Esophagus squamous epithelium (tissue), 5 donors: ENCODE measurements at places on chromosomes 6 and 20.

GRCh38 chr20:49424536-49424935 lies 57.9 kb downstream of the KCNB1 start:
- H3K27ac ChIP-seq = no peak overlapping the region
- H3K4me1 ChIP-seq = no peaks in the 10 kb centered on the region
- H3K36me3 ChIP-seq = no peaks in the 10 kb centered on the region

DNA sequence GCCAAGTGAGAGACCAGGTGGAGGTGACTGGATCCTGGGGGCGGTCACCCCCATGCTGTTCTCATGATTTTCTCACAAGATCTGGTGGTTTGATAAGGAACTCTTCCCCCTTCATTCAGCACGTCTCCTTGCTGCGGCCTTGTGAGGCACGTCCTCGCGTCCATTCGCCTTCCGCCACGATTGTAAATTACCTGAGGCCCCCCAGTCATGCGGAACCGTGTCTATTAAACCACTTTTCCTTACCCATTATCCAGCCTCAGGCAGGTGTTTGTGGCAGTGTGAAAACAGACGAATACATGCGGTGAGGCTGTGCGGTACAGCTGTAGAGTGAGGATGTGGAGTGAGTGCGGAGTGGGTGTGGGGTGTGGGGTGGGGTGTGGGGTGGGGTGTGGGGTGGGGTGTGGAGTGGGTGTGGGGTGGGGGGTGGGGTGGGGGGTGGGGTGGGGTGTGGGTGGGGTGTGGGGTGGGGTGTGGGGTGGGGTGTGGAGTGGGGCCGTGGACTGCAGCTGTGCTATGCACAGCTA lies 12.1 kb upstream of the NTSR1 start:
- no peaks in the 10 kb centered on the region for H3K36me3 ChIP-seq
- no peak for DNase-seq
- H3K27me3 ChIP-seq = no peaks in the 10 kb centered on the region
- no peak overlapping the region for H3K4me3 ChIP-seq
- no peak overlapping the region for H3K27ac ChIP-seq

- no peaks in the 10 kb centered on the region for H3K27me3 ChIP-seq
- peaks cover 15% of the 10 kb centered on the region for H3K36me3 ChIP-seq
- no peak overlapping the region for H3K4me3 ChIP-seq
- no peaks in the 10 kb centered on the region for H3K4me1 ChIP-seq
- H3K27ac ChIP-seq = no peak overlapping the region
Measured at GRCh38 chr6:161056451-161056850, 64.9 kb downstream of the MAP3K4 start.

DNA sequence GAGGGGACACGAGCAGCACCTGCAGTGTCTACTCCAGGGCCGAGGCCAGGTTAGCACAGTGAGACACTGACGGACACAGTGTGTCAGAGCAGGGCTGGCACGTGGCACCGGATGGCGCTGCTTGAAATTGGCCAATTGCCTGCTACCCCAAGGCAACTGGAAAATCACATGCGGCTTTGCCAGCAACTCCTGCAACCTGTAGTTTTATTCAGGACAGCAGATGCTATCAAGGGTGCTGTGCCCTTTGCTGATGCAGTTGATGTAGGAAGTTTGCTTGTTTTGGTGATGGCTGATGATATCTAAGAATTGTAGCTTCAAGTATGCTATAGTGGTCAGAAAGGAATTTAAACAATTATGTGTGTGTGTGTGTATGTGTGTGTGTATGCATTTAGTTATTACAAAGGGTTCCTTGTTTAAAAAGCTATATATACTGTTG lies 25.9 kb downstream of the RIN2 start:
- H3K36me3 ChIP-seq = no peaks in the 10 kb centered on the region
- H3K4me3 ChIP-seq = no peak overlapping the region
- H3K4me1 ChIP-seq = peaks cover 22% of the 10 kb centered on the region
- DNase-seq = no peak
- no peak overlapping the region for H3K27ac ChIP-seq

DNA sequence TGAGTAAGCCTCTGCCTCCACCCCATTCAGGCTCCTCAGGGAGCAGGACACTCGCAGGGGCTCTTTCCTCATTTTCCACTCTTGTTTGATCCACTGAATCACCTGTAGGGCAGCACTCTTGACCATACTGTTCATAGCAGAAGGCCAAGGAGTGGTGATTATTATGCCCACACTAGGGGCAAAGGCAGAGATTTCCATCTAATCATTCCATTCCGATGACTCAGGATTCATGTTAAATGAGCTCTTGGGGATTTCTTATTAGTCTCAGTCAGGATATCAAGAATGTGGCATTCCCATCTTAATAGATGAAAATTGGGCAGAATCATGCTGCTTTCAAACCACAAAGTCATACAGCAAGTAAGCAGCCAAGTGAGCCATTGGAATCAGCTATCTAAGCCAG lies 101.9 kb upstream of the MOCS1 start:
- no peaks in the 10 kb centered on the region for H3K27me3 ChIP-seq
- no peak overlapping the region for H3K27ac ChIP-seq
- no peak for DNase-seq
- H3K36me3 ChIP-seq = no peaks in the 10 kb centered on the region
- H3K4me3 ChIP-seq = no peak overlapping the region

DNA sequence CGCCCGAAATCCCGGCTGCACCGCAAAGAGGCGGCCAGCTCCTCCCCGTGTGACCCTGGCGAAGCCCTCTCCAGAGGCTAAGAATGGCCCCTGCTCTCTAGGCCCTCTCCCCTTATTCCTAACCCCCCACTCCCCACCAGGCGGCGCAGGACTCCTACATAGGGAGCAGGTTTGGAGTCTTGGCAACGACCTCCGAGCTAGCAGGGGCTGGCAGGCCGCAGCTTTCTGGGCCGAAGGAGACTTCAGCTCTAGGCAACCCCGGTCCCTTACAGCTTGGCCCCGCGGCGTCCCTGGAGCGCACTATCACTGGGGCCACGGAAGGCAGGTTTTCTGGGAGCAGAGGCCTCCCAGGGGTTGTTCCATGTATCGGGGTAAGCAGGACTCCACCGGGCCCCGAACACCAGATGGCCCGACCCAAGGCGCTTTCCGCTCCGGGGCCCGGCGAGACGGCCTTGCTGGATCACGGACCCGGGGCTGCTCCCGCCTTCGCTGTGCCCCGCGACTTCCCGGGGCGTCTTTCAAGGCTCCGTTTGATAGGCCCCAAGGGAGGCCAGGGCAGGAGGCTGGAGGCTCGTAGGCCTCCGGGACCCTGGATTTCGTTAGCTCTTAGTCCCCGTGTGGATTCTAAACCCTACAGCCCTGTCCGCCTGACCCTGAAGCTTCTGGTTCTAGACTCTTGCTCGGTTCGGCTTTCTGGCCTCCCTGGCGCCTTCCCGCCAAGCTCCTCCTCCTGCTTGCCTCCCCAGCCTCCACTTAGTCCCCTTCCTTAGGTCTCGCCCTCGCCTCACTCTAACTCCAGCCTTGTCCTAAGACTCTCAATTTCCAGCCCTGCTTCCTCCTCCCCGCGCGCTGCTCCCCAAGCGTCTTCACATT lies 1.9 kb downstream of the SLC32A1 start:
- H3K27me3 ChIP-seq = peaks cover 72% of the 10 kb centered on the region
- H3K36me3 ChIP-seq = no peaks in the 10 kb centered on the region
- DNase-seq = no peak
- H3K27ac ChIP-seq = no peak overlapping the region

GRCh38 chr6:83514466-83514865 lies 2.1 kb downstream of the PRSS35 start:
- no peak for DNase-seq
- no peak overlapping the region for H3K27ac ChIP-seq
- no peak overlapping the region for H3K4me3 ChIP-seq
- peaks cover 10% of the 10 kb centered on the region for H3K4me1 ChIP-seq
- peaks cover 27% of the 10 kb centered on the region for H3K27me3 ChIP-seq

GRCh38 chr6:35691027-35691824 lies 2.5 kb upstream of the FKBP5 start:
- peaks cover 22% of the 10 kb centered on the region for H3K4me1 ChIP-seq
- H3K27ac ChIP-seq = peak overlapping the region; percentile 88
- no peaks in the 10 kb centered on the region for H3K27me3 ChIP-seq
- H3K4me3 ChIP-seq = no peak overlapping the region
- DNase-seq = no peak

- peaks cover 58% of the 10 kb centered on the region for H3K4me1 ChIP-seq
- H3K36me3 ChIP-seq = no peaks in the 10 kb centered on the region
- no peak for DNase-seq
Measured at GRCh38 chr20:5127204-5127858, 523 bp downstream of the CDS2 start.

DNA sequence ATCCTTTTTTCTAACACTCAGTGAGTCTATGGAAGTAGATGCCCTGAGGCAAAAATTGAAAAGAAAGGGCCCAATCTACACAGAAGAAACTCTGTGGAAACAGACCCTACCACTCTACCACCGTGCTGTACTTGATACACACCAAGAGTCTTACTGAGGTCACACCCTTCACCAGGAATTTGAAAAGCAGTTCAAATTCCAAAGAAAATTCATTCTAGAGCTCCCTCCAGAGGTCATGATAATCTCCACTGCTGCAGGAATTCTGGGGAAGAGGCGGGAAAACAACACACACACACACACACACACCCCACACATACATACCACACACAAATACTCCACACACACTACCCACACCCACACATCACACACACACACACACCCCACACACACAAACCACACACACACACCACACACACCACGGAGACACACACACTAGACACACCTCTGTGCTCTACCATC lies 336.8 kb downstream of the HDGFL1 start:
- H3K27ac ChIP-seq = no peak overlapping the region
- H3K4me1 ChIP-seq = peaks cover 6% of the 10 kb centered on the region
- no peak for DNase-seq

GRCh38 chr20:41169791-41170351 lies 32.5 kb downstream of the PLCG1 start:
- H3K4me3 ChIP-seq = no peak overlapping the region
- peaks cover 36% of the 10 kb centered on the region for H3K36me3 ChIP-seq
- DNase-seq = no peak
- H3K4me1 ChIP-seq = peaks cover 14% of the 10 kb centered on the region
- peak overlapping the region; percentile 81 for H3K27ac ChIP-seq

GRCh38 chr6:24763578-24763977 lies 11.2 kb upstream of the GMNN start:
- H3K27ac ChIP-seq = no peak overlapping the region
- no peaks in the 10 kb centered on the region for H3K4me1 ChIP-seq
- DNase-seq = no peak

DNA sequence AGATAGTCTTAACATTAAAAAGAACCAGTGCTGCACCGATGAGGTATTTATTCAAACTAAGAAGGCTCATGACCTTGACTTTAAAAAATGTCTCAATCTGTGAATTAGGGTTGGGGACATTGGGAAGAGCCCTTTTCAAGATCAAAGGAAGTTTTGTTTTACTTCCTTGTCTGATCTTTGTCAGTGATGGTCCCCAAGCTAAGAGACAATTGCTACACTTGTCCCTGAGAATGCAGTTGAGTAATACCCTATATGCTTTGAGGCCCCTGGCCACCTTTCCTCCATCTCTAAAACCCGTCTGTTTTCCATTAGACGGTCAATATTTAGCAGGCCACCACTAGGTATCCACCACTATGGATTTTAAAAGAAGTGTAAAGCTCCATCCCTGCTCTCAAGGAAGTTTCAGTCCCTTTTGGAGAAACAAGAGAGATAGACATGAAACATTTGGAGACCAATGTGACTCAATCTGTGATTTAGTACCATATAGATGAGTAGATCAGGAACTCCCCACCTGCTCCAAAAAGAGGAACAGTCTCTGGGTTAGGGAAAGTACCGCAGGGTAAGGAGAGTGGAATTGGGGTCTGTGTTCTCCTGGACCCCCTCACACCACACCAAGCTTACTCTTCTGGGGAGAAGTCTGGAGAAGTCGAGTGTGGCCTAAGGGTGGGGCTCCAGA lies 99.1 kb upstream of the ISM1 start:
- no peak overlapping the region for H3K27ac ChIP-seq
- peaks cover 7% of the 10 kb centered on the region for H3K36me3 ChIP-seq
- no peak for DNase-seq

GRCh38 chr6:78513856-78514255 lies 353.5 kb upstream of the IRAK1BP1 start:
- DNase-seq = no peak
- no peak overlapping the region for H3K4me3 ChIP-seq

GRCh38 chr20:58664883-58665282 lies 13.8 kb downstream of the STX16 start:
- no peaks in the 10 kb centered on the region for H3K27me3 ChIP-seq
- no peak overlapping the region for H3K4me3 ChIP-seq
- no peak overlapping the region for H3K27ac ChIP-seq
- DNase-seq = no peak

- no peak overlapping the region for H3K27ac ChIP-seq
- H3K4me3 ChIP-seq = no peak overlapping the region
- H3K4me1 ChIP-seq = no peaks in the 10 kb centered on the region
- no peaks in the 10 kb centered on the region for H3K27me3 ChIP-seq
Measured at GRCh38 chr6:101845621-101846020, 452.1 kb downstream of the GRIK2 start.

DNA sequence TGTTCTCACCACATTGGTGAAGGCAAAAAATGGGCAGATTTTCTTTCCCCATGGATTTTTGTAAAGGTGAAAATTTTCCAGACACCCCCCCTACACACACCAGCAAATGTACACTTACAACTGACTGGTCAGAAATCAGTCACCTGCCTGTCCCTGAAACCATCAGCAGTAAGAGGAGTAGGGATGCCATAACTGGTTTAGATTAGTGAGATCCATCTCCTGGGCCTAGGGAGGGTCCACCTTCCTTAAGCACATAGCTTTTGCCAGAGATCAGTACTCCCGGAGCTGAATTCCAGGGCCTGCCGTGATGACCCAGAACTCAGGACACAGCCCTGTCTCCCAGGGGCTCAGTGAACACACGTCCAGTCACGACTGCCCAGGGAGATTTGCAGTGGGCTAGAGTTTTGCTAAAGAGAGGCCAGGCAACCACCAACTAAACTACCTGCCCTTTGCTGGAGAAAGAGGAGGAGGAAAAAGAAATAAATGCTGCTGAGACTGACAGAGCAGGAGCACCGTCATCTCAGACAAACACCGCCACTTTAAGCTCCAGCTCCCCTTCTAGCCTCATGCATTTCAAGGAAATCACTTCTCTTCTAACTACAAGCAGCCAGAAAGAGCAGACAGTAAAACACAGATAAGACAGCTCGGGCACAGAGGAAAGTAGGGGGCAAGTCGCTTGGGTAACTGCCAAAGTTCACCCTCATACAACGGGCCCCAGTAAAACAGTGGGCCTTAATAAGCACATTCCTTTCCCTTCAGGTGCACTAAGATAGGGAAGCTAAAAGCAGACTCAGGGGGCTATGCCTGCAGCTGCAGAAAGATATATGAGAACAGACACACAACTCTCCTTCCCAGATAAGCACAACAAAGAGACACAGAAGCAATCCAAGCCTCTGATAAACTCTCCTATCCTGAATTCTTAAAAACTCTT lies 82.6 kb upstream of the SPTLC3 start:
- DNase-seq = no peak
- H3K27me3 ChIP-seq = no peaks in the 10 kb centered on the region
- peaks cover 5% of the 10 kb centered on the region for H3K4me1 ChIP-seq
- H3K27ac ChIP-seq = no peak overlapping the region

- H3K27me3 ChIP-seq = no peaks in the 10 kb centered on the region
- H3K4me3 ChIP-seq = no peak overlapping the region
- no peak for DNase-seq
- peaks cover 13% of the 10 kb centered on the region for H3K4me1 ChIP-seq
- no peak overlapping the region for H3K27ac ChIP-seq
Measured at GRCh38 chr6:1235825-1236224, 76.1 kb upstream of the FOXQ1 start.

GRCh38 chr6:15464211-15464725 lies 198.6 kb downstream of the DTNBP1 start:
- H3K4me1 ChIP-seq = peaks cover 10% of the 10 kb centered on the region
- peaks cover 9% of the 10 kb centered on the region for H3K36me3 ChIP-seq
- H3K27ac ChIP-seq = no peak overlapping the region
- H3K27me3 ChIP-seq = no peaks in the 10 kb centered on the region
- DNase-seq = no peak

GRCh38 chr20:3109350-3110302 lies 25.1 kb upstream of the AVP start:
- H3K36me3 ChIP-seq = peaks cover 85% of the 10 kb centered on the region
- H3K4me1 ChIP-seq = no peaks in the 10 kb centered on the region
